ENCODE measurements at places on chromosomes 6 and 20.
A peak's percentile ranks its signal among the peaks of the same experiment; 100 is the strongest.

- no peak for DNase-seq
These were observed 13.2 kb downstream of the ELOVL2 start for GRCh38 chr6:11030904-11031303.

DNA sequence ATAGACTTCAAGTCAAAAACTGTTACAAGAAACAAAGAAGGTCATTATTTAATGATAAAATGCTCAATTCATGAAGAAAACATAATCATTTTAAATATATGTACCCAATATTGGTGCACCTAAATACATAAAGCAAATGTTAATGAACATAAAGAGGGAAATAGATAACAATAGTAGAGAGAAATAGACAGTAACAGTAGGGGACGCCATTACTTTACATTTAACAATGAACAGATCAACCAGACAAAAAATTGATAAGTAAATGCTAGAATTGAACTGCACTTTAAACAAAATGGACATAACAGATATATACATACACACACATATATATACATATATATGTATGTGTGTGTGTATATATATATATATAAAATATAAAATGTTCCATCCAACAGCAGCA is 37.4 kb downstream of the IL22RA2 start:
- no peak for DNase-seq

GRCh38 chr6:136859430-136859829 is 37.0 kb downstream of the PEX7 start:
- no peak for DNase-seq

DNA sequence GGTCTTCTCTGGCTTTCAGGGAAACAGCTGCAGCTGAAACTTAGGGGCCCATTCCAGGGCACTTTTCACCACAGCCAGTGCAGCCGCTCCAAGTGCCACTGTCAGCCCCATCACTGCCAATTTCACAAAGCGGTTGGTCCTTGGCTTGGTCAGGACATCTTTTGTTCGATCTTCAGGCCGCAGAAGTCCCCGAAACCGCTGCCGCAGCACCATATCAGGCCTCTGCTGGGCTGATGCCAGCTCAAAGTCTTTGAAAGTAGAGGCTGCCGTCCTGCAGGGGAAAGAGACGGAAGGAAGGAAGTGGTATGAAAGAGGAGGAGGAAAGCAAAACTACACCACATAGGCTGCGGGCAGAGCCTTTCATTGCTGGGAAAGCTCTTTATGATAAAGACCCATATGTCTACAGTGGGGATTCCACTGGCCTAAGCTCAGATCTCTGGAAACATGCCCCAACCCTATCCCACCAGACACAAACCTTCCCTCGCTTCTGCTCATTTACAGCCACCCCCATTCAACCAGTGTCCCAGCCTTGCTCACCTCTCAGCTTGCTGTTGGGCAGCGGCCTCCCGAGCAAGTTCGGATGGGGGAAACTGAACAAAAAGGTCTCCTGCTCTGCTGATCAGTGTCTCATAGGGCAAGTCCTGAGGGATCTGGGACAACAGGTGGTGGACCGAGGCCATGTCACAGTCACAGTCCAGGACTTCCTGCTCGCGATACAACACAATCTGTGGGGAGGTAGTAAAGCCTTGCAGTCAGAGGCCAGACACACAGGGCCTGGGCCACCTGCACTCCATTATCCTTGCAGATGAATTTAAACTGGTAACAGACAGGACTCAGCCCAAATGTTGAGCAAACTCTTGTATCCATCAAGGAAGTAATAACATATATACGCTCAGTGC is 23.5 kb downstream of the TBC1D20 start:
- no peak for DNase-seq

DNA sequence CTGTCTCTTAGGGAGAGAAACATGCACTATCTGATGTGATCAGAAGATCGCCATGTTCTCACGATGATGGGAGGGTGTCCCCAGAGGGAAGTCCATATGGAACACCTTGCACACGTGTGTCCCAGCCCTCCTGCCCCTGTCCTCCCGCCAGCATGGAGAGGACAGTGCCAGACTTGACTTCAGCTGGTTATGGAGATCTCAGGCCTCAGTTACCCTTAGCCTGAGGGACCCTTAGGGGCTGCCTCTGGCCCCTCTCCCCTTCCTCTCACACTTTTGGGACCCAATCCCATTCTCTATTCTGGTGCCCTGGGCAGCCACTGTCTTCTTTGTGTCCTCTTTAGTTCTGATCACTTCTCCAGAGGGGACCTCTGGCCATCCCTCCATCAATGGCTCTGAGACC is 1.6 kb downstream of the TREML4 start:
- DNase-seq, result no peak

DNA sequence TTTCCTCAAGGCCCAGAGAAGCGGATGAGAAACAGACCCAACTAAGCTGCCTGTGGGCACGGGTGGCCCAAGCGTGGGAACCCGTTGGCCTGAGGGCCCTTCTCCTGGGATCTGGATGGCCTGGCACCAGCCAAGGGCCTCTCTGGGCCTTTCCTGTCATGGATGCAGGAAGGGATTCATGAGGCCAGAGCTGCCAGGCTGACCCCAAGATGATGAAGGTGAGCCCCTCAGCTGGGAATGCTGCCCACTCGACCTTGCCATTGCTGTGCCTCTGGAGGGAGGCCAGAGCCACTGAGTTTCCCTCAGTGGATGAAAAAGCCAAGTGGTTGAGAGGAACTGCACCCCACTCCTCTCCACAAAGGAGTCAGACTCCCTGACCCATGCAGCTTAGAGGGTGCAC is 171.2 kb downstream of the VEGFA start:
- no peak for DNase-seq

DNA sequence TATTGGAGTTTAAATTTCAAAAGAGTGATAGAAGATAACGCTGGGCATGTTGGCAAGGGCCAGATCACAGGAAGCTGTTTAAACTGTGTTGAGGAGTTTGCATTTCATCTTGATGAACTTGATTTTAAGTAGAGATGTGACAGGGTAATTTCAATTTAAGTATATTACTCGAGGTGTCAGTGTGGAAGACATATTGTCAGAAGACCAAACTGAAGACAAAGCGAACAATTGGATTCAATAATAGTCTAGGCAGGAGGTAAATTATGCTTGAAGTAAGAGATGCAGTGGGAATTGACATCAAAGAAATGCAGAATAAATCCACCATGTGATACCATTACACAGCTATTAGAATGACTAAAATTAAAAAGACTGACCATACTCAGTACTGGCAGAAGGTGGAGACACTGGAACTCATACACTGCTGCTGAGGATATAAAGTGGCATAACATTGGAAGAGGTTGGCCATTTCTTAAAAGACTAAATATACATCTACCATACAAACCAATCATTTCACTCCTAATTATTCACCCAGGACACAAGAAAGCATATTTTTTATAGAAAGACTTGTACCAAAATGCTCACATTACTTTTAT is 240.8 kb downstream of the ARHGAP18 start:
- no peak for DNase-seq

GRCh38 chr6:136317021-136317694 is 27.5 kb upstream of the BCLAF1 start:
- peak; percentile 55 for DNase-seq

DNA sequence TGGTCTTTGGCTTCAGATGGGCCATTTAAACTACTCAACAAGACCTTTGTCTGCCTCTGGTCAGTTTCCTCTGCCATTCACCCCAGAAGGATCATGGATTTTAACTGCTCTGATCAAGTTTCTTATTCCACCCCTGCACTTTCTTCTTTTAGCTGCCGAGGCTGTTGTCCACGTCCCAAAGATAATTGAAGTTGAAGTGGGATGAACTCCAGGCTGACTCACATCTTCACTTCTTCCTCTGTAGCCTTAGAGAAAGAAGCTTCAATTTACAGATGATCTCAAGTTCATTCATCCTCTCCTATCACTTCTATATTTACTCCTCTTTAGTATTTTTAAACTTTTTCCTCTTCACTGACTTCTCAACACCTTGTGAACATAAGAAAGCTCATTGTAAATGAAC is 651.6 kb downstream of the UTRN start:
- no peak for DNase-seq

DNA sequence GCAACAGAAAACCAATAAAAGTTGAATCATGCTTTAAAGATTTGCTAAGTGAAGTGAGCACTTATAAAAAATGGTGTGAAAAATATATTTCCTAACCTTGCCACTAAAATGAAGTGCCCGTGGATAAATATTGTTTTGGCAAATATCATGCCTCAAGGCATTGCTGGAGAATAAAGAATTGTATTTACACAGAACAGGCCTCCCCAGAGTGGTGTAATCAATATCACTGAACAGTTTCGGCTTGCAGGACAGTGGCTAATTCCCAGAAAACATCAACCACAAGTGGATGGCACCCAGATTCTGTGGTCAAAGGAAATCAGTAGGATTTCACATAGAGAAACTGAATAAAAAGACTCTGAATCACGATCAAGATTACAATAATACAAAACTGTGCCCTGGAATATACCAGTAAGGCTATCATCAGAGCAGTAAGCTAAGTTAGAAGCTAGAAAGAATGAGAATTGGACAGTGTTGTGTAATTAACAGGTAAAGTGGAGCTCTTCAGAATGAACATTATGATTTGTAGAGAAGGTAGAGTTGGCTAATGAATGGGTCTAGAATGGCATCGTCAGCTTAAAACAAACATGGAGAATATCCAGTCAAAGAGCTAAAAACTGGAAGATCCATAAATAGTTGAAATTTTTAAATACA is 1026.9 kb upstream of the ADGRB3 start:
- no peak for DNase-seq

GRCh38 chr6:87637106-87637505 is 47.2 kb downstream of the ORC3 start:
- no peak for DNase-seq

- DNase-seq, result no peak
These were observed 310.8 kb downstream of the QKI start for GRCh38 chr6:163725008-163725941.

DNA sequence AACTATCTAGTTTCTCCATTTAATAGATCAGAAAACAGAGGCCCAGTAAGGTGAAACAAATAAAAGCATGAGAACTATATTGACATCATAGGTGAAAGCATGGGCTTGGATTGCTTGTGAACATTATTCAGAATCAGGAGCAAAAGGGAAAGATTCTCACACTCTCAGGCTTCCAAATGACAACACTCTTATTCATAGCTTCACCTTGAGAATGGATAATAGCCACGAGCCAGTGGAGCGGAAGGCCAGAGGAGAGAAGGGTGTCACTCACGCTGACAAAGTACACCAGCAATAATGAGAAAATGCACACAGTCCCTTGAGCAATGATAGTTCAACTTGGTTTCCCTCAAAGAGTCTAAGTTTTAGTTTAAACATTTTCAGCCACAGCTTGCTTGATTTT is 339.0 kb downstream of the TPBG start:
- DNase-seq, result no peak

GRCh38 chr20:3894796-3895195 is 5.6 kb downstream of the PANK2 start:
- DNase-seq, result no peak

DNA sequence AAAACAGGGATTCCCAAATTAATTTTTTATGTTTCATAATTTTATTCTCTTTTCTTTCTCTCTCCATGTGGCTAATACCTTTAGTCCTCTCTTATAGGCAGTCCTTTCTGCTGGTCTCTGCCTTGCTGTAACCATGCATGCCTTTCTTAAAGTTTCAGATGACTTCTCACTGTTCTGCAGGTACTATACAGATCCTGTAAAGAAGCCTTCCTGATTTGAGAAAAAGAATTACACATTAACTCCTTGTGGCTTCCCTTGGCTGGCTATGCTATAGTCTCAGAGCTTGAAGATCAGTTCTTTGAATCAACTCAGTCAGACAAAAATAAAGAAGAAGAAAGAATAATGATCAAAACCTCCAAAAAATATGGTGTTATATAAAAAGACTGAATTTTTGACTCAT is 7.3 kb upstream of the GPR63 start:
- no peak for DNase-seq

- DNase-seq, result no peak
These were observed 878 bp upstream of the HLA-DMA start for GRCh38 chr6:32953775-32954174.

DNA sequence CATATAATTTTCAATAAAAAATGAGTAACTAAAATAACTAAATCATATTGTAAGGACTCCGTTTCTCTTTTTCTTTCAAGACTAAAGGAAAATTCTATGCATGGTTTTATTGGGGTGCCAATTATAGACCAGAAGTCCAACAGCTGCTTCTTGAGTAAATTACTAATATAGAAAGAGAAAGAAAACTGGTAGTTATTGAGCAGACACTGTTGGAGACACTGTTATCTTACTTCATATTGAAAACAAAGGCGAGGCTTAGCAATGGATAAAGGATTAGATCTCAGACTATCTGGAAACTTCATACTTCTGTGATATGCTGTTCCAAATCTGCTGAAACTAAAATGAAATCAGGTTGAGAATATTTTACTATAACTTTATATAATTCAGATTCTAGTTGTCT is 169.6 kb upstream of the EYS start:
- no peak for DNase-seq

DNA sequence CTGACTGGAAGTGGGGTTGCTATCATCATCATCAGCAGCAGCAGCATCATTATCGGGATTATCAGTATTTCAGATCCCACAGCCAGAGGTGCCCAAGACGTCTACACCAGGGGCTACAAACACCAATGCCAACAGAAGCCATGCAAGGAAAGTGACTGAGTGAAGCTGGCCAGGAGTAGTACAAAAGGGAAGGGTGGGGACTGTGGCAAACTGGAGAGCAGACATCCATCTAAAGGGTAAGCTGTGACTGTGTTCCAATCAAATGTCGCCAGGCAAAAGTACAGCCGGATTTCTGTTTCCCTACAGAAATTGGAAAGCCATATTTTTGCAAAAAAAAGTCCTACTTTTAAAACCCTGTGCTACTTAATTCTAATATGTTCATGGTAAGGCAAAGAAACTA is 50.0 kb downstream of the PREX1 start:
- DNase-seq, result no peak

DNA sequence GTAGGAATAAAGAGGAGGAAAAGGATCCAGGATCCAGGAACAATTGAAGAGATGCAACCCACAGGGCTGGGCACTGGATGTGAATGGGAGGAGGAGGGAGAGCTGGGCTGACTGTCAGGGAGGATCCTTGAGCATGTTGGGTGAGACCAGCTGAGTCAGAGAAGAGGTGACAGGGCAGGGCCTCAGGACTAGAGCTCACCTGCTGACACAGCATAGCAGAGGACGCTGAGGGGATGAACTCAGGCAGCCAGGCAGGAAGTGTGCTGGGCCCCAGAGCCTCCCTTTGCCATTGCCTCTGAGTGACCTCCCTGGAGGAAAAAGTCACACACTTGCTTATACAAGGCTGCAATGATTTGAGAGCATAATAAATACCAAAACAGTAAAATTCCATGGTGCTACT is 72.3 kb downstream of the ZNF133 start:
- no peak for DNase-seq

DNA sequence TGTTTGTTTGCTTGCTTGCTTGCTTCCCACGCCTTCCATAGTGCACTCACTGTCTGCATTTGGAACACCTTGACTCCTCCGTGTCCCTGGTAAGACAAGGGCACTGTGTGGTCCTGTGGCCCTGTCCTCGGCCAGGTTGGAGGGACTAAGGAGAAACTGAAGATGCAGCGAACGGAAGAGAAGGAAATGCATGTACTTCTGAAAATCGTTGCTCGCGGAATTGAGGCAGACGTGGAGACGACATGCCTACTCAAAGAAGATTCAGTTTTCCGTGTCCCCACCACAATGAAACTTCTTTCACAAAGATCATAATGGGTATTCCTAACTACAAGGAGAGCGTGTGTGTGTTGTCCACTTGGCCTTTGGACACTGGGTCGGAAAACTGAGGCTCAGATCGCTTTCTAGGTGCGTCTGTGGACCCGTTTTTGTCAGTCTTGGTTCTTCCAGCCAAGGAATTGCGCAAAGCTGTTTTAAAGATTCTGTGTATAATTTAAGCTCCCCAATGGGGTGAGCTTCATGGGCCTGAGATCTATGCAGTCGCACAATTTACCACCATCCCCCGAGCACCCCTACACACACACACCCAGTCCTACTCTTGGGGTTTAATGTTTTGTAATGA is 120.4 kb upstream of the ZNF184 start:
- DNase-seq, result no peak
